ENCODE measurements at places on chromosomes 12 and 14. TPM values are rescaled to one million over a fixed set of nuclear protein-coding genes. Genes with fewer than 3 reads are reported as not detected.

DNA sequence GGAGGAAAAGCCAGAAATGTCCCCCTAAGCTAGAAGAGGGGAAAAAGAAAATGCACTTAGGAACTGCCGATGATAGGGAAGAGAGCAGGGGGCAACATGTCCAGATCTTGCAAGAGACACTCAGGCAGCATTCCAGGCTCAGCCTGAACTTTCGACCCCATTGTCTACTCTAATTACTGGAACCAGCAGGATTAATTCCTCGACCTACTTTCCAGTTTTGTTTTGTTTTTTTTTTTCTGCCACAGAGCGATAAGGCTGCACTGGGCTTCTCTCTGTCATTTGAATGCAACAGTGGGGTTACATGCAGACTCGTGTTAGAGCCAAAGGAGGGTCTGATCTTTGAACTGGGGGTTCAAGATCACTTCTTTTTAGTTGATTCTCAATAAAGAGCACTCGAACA is 68.7 kb upstream of the MED13L start:
- DNase-seq, result no peak

Gene KLHL28
- 9.7 TPM for total RNA-seq

Gene AGAP2
- total RNA-seq, result 23.8 TPM

GRCh38 chr12:23290627-23291330 is 658.7 kb downstream of the SOX5 start:
- no peak for DNase-seq

GRCh38 chr14:98167705-98168104 is 1104.3 kb downstream of the BCL11B start:
- no peak for DNase-seq

- no peak for DNase-seq
These were observed 643 bp upstream of the TAMALIN start for GRCh38 chr12:52005903-52006703.

DNA sequence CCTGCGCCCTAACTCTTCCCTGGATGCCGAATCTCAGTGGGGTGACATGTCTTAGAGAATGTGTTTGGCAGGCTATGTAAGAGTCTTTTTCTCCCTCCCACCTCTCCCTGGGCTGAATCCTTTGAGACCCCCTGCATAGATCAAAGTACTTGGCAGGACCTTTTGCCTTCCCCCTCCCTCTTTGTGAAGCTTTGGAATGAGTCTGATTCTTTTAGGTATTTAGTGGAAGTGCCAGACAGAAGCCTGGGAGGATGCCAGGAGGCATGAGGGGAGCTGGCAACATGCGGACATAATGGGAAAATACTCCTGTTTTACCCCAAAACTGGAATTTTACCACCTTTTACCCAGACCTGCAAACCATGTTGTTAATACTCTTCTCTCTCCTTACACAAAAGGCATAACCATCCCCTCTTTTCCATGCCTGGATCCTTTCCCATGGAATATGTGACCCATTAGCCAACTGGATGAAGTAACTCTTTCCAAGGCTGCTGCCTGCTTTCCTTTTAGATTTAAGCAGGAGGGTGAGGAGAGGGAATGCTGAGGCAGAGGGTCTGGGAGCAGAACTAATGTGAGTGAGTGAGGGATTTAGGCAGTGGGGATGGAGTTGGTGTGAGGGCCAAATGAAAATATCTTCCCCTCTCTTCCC is 41.7 kb downstream of the TTLL5 start:
- no peak for DNase-seq

- no peak for DNase-seq
These were observed 64.2 kb downstream of the DIO3 start for GRCh38 chr14:101625336-101626097.

Gene TRPV4
- not detected for total RNA-seq

DNA sequence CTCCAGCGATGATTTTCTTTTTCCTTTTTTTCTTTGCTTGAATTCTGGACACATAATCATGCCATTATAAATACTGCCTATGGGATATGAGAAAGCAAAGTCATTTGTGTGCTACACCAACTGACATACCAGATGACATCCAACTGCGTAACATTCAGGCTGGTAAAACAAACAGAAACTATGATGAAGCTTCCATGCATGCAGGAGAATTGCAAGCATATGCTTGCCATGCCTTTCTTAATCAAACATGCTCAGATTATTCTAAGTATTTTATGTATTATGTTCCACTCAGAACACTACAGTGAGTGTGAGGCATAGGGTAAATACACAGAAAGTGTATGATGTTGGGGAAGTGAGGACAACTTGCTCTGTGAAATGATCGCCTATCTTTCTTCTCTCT is 97.4 kb downstream of the C12orf50 start:
- DNase-seq, result no peak

- DNase-seq, result peak; percentile 13
These were observed 218.9 kb downstream of the ITPR2 start for GRCh38 chr12:26614011-26614616.

GRCh38 chr12:49627752-49628360 is 4.5 kb downstream of the PRPF40B start:
- DNase-seq, result no peak

Gene PGF
- total RNA-seq, result not detected

Gene ADAM21
- total RNA-seq, result 0.24 TPM

Gene TBX3
- total RNA-seq, result not detected

GRCh38 chr14:55782166-55782565 is 202.2 kb downstream of the KTN1 start:
- DNase-seq, result no peak

DNA sequence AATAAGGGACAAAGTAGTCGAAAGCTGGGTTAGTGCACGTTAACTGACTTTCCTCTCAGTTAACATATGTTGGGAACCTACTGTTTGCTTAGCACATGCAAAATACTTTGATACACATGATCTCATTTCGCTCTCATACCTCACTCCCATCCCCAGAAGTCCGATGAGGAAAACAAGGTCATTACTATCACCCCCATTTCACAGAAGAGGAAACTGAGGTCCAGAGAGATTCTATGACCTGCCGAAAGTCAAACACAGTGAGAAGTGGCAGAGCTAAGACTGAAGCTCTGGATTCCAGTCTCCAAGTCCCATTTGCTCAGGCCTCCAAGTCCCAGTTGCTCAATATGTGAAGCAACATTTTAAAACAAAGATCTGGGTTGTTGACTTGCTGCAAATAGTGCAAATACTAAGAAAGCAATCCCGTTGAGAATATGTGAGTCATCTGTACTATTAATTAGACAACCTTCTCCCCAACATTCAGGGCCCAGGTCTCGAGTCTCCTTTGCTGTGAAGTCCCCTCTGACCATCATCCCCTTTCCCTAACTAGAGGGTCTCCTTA is 170.6 kb upstream of the PWP1 start:
- DNase-seq, result no peak

Gene DCN
- not detected for total RNA-seq

GRCh38 chr14:54135804-54136280 is 179.2 kb upstream of the BMP4 start:
- no peak for DNase-seq

DNA sequence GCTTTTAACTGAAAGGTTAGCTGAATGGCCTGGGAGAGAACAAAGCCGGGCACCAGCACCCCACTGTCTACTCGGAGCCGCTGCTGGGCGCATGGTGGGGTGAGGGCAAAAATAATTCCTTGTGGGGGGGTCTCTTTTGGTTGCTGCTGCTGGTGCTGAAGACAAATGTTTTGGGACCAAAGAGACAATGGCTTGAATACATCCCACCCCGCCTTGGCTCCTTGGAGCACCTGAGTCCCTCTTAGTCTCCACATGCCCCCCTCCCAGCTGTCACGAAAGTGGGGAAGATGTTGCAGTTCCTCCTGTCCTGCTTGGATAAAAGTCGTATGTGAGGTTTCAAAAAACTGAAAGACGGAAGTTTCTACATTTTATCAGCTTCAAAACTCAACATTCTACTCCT is 85.0 kb downstream of the PIWIL1 start:
- no peak for DNase-seq

DNA sequence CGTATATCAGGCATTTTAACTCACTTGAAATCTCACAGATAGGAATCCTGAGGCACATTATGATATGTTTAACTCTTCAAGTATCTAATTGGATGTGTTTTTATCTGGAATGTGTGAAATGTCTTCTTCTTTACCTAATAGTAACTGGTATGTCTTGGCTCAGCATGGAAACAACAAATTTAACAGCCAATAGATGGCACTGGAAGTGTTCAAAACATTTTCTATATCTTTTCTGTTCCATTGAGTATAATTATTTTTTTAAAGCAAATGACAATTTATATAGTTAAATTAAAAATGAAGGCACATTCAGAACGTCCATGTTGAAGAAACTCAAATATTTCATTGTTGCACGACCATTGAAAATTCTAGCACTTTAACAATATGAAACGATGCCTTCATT is 164.6 kb upstream of the SLC16A7 start:
- no peak for DNase-seq

DNA sequence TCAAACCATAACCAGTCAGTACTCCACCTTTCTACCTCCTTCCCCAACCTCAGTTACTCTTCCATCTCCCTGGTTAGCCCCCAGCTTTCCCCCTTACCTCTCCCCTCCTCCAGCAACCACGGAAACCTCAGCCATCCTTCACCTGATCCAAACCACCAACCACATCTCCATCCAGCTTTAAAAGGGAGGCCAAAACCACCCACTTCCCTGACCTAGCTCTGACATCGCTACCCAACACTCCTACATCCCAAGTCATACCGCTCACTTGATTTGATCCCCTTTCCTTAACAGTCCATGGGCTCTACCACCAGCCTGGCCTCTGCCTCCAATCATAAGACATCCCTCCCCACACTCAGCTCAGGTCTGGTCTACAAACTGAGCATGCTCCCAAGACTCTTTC is 1.5 kb downstream of the RAB35 start:
- DNase-seq, result no peak

Gene GALNT9
- not detected for total RNA-seq

DNA sequence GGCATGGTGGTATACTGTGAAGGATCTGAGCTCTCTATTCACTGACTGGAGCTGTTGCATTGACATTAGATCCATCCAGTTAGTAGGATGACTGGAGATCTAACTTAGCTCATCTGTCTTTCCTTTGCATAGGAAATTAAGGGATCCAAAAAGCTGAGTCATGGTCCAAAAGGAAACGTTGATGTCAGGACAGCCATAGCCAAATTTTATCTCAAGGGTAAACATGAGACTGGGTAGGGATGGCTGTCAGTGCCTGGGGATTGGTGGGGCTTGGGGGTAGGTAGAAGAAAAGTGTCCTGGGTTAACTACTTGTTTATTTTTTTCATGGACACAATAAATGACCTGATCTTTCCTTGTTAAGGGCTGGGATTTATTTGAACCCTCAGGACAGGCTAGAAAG is 4.6 kb downstream of the FAM177A1 start:
- no peak for DNase-seq

Gene AVPR1A
- not detected for total RNA-seq

- DNase-seq, result peak; percentile 22
These were observed 5.0 kb upstream of the MMP19 start for GRCh38 chr12:55847603-55848291.

DNA sequence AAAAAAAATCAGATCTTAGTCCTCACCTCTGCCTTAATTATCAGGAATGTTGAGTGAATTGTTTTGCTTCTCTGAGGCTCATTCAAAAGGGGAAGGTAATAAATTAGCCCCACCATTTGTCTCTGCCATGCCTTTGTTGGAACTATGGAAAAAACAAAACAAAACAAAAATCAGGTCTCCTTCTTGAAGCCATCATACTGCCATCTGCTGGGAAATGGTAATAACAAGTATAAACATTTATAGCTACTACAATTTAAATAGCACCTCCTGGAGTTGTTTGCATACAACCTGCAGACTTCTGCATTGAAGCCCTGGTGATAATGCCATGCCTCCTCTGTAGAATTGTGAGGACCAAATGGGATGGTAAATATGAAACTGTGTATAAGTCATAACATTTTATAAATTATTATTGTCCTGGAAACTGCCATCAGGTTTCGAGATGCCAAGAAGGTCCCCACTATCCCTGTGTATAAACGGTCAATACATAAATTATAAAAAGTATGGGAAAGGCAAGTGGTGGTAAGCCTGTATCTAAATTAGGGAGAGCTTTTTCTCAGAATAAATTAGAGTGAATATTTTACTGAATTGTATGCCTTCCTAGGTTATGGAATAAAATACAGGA is 87.2 kb upstream of the FGD4 start:
- DNase-seq, result no peak

GRCh38 chr12:39116861-39117260 is 211.5 kb upstream of the CPNE8 start:
- no peak for DNase-seq

Gene DNAL1
- 7.7 TPM for total RNA-seq

DNA sequence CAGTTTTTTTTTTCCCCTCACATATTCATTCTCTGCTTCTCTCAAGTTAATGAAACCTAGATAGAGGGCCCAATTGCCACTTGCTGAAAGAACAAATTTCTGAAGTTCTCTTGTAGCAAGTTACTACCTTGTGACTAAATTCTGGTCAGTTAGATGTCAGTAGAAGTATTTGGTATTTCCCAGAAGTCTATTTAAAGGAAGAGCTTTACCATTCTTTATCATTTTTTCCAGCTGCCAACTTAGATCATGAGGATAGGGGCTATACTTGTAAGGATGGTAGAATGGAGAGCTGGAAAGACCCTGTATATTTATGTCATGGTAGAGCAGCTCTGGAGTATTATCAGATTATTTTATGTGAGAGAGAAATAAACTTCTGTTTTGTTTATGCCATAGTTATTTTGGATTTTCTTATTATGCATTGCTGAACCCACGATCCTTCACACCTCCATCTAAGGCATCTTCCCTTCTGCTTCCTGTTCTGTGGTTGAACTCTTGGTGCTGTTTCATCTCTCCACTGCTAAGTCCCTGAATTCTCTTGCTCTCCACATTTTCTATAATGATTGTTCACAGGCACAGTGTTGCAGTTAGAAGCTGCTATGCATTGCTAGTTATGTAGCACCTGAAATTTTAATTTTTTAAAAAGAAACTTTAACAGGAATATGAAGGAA is 25.9 kb downstream of the FUT8 start:
- DNase-seq, result no peak

GRCh38 chr14:55586411-55586810 is 6.4 kb downstream of the KTN1 start:
- DNase-seq, result no peak

DNA sequence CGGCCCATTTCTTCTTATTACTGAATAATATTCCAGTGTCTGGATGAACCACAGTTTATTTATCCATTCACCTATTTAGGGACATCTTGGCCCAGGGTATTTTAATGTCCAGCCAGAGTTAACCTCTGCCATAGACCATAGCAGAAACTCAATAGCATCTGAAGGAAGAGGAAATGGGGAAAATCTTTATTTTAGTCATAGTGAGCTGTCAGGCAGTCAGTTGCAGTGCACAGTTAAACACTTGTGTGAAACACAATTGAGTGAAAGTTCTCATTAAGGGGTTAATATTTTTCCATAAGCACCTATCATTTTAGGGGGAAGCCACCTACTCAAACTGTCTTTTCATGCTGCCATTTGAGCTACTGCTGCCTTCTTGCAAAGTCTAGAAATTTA is 197.3 kb upstream of the PPFIA2 start:
- no peak for DNase-seq

- DNase-seq, result no peak
These were observed 94.5 kb upstream of the PARP11 start for GRCh38 chr12:3967556-3968160.

DNA sequence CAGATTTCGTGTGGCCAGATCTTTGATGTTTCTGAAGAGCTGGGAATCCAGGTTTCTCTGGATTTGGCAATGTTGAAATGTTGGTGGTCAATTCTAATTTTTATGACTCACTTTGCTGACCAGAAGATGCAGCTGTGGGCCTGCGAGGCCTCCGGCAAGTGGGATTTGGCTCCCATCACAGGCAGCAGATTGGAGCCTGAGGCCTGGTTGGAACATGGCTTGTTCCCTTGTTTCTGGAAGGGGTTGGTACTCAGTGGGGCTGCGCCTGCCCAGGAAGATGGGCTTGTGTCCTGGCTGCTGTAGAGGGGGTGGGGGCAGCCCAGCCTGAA is 23.1 kb downstream of the FBRSL1 start:
- no peak for DNase-seq

Measured in activated naive CD8-positive, alpha-beta T cell treated with anti-CD3 and anti-CD28 coated beads for 36 hours (primary cell).